ENCODE measurements at places on chromosomes 3 and 15. TPM values are rescaled to one million over a fixed set of nuclear protein-coding genes. Genes with fewer than 3 reads are reported as not detected.

The NKTR gene
- total RNA-seq, result 9.2 TPM

The ASB14 gene
- not detected for total RNA-seq

The STRC gene
- total RNA-seq, result 0.49 TPM

The RLBP1 gene
- not detected for total RNA-seq

The EIF2B5 gene
- total RNA-seq, result 38.0 TPM

The PLA2G4E gene
- total RNA-seq, result 0.27 TPM
